ENCODE measurements at places on chromosomes 2 and 18.

DNA sequence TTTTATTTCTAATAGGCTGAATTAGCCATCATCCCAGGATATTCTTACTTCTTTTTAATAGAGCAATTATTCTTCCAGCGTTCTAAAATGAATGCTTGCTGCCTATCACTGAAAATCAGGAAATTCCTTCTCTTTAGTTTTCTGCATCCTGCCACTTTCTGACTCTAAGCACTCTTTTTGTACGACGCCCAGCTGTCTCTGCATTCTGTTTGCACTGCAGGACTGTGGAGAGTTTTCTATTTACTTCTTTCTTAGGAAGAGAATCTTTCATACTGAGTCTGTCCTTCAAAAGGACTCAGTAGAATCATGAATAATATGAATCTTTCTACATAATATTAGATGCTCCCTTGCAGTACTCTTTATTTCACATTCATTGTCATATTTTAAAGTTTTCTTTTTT lies 360.4 kb upstream of the DSEL start:
- DNase-seq, result no peak

GRCh38 chr2:25831746-25832449 lies 46.4 kb downstream of the ASXL2 start:
- DNase-seq, result no peak

DNA sequence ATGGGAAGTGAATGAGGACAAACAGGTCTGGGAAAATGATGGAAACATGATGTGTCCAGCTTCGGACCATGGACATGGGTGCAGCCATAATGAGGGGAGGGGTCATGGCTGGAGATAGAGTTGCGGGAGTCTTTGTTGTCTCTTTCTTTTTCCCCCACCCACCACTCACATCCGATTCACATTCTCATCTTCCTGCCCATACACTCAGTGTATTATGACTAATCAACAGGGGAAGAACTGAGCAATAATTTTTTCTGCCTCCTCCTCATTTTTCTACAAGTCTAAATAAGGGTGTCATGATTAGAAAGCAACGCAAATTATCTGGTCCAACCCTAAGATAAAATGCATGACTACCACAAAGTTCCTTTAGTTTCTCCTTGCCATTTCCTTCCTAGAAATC lies 5.7 kb upstream of the SERPINB2 start:
- DNase-seq, result no peak

DNA sequence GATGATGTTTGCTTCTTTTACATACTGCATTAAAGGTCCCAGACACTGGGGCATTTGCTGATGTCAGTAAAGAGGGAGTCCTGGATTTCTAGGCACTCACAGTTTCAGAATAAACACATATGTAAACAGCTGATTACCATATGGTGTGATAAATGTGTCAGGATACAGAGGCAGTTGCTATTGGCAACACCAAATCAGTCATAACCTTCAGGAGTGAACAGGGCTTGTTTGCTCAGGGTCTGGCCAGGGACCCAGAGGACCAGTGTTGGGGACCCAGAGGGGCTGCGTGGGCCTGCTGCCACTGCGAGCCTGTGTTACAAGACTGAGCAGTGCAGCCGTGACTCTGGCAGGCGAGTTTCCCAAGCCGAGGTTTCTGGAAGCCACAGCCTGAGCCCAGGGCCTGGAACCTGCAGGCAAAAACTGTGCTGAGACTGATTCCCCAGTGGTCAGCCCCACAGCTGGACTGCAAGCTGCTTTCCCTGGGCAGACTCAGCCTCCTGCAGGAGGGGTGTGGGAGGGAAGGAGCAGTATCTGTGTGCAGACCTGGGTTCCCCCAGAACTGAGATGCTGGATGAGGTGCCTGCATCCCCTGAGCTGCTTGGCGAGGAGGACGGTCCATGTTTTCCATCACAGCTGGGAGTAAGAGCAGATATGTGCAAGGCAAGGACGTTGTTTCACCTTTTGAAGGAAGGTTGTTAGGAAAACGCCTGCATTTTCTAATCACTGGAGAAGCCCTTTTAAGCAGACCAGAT lies 23.6 kb downstream of the ASAP2 start:
- DNase-seq, result no peak

GRCh38 chr2:176710657-176711186 lies 441.5 kb downstream of the MTX2 start:
- DNase-seq, result no peak

GRCh38 chr2:12618576-12618975 lies 98.2 kb upstream of the TRIB2 start:
- DNase-seq, result no peak

DNA sequence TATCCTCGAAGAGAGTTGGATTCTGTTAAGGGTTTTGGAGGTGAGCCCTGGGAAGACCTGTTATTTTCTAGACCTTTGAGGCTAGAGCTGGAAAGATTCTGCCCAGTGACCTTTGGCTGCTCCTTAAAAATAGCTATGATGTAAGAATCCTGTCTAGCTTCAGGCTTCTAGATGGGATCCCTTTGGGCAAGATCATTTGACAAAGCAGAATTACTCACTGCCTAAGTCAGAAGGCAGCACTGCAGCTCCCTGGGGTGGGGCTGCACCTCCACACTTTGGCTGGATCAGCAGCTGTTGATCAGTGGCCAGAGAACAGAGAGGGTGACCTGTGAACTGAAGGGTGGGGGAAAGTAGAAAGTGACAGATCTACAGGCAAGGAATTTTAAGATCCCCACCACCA lies 103.8 kb downstream of the ASAP2 start:
- no peak for DNase-seq

DNA sequence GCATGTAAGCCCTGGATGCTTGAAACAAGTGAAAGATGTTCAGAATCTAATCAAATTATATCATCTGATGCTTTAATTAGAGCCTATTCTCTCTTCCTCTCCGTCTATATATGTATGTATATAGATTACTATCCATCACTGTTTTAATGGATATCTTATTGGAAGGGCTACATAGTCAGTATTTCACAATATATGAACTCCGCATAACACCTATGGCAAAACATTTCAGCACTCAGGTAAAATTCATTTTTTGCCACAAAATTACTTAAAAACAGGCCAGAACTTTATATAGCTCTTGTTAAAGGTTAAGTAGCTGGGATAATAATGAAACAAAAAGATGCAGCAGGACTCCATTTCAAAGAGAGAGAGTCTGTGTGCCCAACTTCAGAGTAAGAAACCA lies 1.2 kb downstream of the PJVK start:
- no peak for DNase-seq

DNA sequence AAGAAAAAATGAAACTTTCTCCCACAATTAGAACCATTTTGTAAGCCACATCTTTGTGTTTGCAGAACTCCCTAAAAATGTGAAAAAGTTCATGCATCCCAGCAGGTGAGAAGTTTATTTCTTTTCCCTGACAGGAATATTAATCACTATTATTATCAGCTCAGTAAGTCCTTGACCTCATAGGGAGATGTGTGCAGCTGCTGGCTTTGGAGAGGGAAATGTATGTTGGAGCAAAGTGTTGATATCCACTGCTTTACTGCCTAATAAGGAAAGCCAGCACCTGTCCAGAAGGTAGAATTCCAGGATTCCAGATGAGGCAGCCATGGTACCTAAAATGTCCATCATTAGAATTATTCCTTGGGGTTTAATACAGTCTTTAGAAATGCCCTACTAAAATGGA lies 35.8 kb upstream of the CCNT2 start:
- DNase-seq, result no peak

GRCh38 chr2:102138331-102138730 lies 4.2 kb upstream of the IL1R1 start:
- no peak for DNase-seq

DNA sequence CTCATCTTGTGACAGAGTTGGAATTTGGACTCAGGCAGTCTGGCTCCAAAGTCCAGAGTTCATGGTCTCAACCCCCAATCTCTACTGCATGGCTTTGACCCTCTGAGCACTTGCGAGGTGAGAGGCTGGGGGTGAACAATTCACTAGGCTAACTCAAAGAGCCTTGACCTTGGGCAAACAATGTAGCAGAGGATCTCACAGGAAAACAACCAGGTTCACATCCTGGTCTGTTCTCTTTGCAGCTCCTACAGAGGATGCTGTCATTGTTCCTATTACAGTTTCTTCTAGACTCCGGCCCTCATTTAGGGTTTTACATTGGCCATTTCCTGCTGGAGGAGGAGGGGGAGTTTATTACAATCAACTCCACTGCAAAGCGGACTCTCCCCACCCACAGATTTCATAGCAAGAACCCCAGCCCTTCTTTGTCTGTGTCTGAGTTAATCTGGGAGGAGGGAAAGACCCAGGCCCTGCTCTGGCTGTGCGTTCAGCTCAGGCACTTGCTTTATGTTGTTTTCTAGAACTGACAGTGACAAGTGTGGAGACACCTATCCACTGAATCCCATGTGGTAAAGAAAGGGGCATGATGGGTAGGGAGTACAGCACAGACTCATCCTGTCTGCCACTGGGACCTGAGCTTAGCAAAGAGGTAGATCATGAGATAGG lies 101.6 kb downstream of the LBH start:
- no peak for DNase-seq

DNA sequence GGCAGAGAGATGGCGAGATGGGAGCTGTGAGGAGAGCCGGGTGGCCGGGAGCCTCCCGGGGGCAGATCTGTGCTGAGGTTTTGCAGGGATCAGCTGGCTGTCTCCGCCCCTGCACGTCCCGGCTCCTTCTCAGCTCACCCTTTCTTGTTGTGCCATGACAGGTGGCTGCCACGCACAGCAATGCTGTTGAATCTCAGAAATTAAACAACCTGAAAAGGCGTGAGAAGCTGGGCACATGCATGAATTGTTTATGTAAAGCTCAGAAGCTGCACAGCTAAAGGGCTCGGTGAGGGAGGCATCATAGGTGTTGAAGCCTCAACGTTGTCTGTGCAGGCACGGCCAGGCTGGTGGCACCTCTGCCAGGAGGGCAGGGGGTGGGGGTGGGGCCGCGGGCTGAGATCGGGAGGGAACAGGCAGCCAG lies 858 bp upstream of the RTP5 start:
- no peak for DNase-seq

DNA sequence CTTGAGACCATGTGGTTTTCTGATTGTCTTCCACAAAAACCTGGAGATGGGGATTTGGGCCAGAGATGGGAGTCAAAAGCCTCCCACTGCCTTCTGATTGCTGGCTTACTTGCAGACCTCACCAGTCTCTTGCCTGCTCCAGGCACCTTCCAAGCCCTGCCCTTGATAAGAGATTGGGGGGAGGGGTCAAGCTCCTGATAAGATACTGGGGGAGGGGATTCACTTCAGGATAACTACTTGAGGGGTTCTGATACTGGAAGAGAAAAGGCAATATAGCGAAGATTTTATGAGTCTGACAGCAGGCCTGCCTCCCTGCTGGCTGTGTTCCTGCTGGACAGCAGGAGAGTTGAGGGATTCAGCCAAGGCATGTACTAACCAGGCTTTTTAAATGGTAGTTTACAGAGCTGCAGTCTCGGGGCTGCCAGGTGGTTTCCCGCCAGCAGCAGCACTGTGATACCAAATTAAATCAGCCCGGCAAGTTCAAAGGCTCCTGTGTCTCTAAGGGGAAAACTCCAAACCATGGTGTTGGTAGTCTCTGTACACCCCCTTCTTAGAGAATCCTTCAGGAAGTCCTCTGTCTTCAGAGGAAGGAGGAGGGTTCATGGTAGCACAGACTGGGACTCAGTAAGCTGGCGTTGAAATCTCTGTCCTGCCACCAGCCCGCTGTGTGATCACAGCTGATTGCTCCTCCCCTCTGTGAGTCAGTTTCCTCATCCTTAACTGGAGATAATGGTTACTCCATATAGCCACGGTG lies 58.3 kb downstream of the FBXO36 start:
- peak; percentile 67 for DNase-seq
